ENCODE measurements at places on chromosomes 12 and 14. TPM values are rescaled to one million over a fixed set of nuclear protein-coding genes. Genes with fewer than 3 reads are reported as not detected.

DNA sequence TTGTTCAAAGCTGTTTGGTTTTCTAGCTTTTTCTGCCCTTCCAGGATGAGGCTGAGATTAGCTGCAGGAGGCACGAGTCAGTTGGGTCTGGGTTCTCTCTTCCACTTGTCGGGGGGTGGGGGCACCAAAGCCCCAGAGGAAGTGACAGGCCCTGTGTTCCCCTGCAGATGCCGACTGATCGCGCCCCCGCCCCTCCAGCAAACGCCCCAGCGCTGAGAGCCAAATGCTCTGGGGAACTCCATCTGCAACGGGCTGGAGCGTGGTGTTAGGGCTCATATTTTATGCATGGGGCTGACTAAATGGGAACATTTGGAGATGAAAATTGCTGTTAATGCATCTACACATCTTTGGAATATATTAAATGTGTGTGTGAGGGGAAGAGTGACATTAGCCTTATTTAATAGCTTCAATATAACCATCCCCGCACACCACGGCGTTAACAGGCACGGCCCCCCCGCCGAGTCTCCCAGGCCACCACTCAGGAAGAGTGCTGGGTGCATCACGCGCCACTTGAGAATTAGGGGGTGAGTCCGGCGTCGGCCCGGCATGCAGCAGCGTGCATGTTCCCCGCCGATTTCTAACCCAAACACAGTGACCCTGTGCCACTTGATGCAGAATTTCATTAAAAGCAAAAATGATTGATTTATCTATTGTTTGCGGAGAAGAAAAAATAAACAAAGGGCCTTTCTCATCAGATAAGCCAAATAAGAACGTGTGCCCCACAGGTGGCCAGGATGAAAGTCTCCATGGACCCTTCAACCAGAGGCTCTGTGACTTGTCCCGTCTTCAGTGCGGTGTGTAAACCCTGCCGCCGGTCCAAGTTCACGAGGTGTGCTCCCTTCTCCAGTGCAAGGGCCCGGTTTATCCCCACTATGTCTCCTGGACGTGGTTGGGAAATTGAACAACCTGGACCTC, 165.0 kb upstream of the RTL1 start:
- DNase-seq: no peak

DNA sequence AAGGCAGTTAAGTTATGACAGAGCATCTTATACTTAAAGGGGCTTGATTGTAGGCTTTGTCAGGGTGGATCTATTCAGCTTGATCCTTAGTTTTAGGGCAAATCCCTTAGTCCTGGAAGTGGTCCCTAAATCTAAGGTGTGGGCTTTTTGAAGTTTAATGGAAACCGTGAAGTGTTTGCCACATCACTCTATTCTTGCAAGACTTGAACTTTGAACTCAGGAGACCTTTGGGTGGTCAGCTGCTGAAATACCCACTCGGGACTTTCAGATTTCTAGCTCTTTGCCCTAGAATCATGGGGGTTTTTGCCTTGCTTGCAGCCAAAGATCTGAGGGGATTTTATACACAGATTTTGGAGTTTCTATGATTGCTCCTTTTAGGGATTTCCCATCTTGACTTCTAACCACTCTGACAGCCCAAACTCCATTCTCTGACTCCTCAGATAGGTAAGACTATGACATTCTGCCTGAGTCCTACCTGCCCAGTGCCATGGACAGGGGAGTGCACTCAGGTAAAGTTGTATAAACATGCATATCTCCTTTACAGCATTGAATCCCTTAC, 39.9 kb downstream of the SNAPC1 start:
- no peak for DNase-seq

DNA sequence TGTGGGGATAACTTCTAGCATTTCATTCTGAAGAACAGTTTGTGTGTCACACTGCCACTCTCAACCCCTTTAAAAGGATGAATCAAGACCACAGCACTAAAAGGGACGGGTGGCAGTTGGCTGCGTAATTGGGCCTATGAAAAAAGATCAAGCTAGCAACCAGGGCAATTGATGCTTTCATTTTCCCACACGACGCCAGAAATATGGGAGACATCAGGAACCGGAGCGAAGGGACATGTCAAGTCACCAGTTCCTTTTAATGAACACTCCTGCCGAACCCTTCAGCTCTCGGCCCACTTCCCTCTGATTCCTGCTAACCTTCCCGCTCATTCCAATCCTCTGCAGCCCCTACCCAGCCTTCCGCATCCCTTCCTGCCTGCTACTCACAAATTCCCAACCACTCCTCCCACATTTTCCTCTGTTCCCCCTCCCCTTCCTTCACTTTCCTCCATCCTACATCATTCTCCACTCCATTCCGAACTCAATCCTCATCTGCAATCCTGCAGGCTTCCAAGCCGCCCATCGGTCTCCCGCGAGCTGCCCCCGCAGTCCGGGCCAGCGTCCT, 753 bp downstream of the CSRNP2 start:
- no peak for DNase-seq

DNA sequence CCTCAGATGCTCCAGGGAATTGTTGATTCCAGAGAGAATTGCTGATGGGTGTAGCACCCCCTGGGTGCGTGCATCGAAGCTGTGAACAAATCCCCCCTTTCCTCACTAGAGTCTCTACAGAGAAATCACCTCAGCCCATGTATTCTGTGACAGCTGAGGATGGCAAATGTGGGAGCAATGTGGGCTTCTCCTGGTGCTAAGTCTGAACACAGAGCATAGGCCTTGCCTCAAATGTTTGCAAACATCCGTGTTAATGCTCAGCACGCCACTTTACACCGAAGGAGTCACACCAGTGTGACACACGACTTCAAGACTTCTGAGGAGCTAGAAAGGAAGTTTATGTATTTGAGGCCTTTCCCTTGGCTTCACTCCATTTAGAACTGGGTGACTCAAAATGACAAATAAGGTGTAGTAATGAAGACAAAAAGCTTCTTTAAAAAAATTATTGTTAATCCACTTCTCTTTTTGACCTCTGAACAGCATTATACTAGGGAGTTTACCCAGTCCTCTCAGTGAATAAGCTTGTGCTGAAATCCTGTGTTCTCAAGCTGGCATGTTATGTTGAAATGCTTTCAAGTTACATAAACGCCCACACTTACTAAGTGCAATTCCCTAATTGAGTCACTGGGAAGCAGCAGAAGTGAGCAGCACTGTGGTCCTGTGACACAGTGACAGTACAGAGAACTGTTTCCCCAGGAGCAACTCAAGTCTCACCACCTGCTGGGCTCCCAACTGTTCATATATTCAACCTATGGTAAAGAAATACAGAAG, 92.9 kb downstream of the FAR2 start:
- DNase-seq: peak; percentile 24

DNA sequence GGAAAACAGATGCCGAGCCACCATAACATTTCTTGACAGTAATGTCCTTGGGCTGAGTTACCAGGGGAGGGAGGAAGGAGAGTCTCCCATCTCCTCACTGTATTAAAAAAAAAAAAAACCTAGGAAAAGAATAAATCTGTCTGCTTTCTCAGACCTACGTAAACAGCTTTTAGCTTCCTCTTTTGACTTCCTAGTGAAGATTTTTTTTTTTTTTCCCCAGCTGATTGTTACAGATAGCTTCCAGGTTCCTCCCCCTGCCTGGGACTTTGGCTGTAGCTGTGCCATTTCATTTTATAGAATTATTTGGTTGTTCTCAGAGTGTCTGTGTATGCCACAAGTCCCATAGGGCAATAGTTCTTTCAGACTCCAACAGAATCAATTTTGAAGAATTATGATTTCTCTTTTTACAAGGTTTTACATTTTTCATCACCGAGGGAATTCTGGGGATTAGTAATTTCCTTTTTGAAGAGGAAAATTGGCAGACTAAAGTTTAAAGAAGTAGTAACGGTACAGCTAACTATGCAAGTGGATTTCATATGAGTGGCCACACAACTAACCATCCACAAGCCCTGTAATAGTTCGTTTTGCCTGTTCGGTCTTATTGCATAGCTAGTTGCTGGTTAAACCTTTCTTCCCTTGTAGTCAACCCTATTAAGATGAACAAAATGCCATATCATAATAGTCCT, 23.1 kb upstream of the GNS start:
- no peak for DNase-seq

DNA sequence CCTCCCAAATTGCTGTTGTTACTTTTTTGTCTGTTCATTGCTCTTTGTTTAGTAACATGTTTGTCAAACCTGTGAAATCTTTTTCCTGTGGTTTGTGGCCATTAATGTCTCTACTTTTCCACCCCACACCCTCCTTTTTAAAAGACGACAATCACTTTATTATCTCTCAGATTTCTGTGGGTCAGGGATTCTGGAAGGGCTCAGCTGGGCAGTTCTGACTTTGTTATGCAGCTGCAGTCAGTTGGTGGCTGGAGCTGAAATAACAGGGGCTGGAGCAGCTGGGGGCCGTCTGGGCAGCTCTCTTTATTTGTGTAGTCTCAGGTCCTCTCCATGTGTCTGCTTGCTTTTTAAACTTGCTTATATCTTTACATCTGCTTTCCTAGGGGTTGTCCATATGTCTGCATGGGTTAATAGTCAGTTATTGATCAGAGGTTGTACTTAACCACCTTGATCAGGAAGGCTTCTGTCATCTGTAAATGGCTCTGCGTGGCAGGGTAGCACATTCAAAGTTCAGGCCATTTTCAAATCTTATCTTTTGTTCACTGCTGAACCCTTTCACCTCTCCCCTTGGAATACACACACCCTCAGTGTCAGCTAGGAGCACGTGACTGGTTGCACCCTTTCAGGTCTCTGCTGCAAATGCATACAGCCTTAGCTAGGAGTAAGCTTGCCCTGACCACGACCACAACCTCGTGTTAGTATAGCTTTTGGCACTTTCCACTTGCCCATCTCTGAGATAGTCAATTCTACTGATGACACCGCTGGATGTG, 27.9 kb downstream of the BORCS5 start:
- peak; percentile 45 for DNase-seq

- no peak for DNase-seq
These were observed 78.0 kb downstream of the NOC4L start for GRCh38 chr12:132222096-132222807.

DNA sequence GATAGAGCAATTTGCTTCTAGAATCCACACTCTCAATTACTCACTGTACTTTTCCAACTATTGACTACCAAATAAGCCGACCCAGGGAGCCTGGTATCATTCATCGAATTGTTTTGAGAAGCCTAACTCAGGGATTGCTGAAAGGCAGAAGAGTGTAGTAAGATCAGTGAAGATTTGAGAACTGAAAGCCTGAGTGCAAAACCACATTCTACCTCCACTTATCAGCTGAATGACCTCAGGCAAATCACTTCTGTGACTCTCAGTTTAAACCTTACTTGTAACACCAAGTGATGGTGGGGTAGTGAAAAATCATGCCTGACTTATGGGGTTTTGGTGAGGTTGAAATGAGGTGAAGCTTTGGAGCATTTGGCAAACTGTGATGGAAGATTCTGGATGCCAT, 126.1 kb upstream of the MAX start:
- DNase-seq: no peak

- no peak for DNase-seq
These were observed 109.8 kb upstream of the BCAT1 start for GRCh38 chr12:25058658-25059058.

The MIA2 gene
- 2.6 TPM for polyA plus RNA-seq

The SMCO2 gene
- 0.21 TPM for polyA plus RNA-seq
